ENCODE measurements at places on chromosomes 11 and 22.

GRCh38 chr11:115990004-115990447, 485.8 kb upstream of the CADM1 start:
- DNase-seq, result no peak

DNA sequence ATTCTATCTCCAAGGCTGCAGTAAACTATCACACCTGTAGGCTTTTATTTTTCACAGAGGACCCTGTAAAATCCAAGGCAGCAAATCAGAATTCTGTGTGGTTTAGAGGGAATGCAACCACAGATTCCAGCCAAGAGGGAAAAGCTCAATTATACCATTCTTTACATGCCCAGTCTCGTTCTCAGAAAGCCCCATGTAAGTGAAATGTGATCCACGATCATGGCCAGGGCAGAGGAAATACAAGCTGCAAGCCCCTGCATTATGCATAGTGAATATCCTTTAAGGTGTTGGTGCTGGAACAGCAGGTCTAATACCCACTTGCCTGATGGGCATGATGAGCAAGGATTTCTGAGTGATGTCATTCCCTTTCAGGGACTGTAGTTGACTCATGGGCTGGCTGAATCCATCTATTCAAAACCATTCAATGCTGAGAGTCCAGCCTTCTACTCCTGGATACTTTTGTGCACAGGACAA, 198.7 kb upstream of the MTMR2 start:
- DNase-seq, result peak; percentile 79

GRCh38 chr11:23405350-23405937, 545.2 kb upstream of the CCDC179 start:
- DNase-seq, result no peak

- no peak for DNase-seq
Observed at GRCh38 chr11:36148701-36149100, 140.5 kb downstream of the COMMD9 start.

- DNase-seq, result no peak
Observed at GRCh38 chr11:44301564-44302271, 8.2 kb downstream of the ALX4 start.

DNA sequence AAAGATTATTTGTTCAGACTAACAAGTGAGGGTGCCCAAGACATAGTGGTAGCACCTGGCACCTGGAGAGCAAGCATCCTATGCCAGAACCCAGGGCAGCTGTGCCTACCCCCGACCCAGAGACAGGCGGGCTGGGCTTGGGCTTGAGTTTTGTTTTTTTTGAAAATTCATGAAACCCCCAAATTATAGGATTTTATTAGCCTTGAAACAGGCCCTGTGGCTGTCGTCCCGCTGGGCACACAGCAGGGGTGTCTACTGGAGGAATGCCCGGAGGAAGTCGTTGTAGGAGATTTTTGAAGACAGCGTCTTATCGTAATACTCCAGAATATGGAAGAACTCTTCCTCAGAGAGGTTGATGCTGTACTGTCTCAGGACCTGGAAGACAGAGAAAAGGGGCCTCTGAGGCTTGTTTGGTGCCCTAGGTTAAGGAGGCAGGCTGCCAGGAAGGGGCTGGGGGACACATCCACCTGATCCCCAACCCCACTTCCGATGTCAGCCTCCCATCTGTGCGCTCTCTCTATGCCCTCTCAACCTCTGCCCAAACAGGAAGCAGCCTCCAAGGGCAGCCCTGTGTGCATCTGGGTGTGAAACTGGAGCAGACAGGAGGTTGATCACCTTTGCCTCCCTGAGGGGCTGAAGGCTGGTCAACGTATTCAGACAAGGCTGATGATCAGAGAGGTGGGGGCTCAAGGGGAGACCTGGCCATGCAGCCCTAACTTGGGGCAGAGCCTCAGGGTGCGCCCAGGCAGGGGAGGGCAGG, 117.0 kb downstream of the MPPED1 start:
- no peak for DNase-seq

- no peak for DNase-seq
Observed at GRCh38 chr11:59271247-59271755, 58.6 kb upstream of the MPEG1 start.

GRCh38 chr11:359181-359714, 10.1 kb upstream of the B4GALNT4 start:
- peak; percentile 20 for DNase-seq

DNA sequence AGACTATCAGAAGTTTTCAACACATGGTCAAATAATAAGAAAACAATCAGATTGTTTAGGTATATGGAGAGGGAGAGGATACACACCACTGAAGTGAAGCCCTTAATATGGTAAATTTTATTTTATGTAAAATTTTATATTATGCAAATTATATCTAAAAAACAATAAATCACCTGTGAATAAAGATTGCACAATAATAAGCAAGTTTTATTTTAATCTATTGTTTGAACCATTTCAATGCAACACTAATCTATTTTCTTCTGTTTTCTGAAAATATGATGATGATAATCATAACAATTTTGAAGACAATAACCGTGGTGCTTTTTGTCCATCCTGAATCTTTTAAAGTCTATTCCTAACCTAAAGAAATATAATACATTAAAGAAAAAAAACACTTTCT, 1473.5 kb upstream of the TENM4 start:
- no peak for DNase-seq

DNA sequence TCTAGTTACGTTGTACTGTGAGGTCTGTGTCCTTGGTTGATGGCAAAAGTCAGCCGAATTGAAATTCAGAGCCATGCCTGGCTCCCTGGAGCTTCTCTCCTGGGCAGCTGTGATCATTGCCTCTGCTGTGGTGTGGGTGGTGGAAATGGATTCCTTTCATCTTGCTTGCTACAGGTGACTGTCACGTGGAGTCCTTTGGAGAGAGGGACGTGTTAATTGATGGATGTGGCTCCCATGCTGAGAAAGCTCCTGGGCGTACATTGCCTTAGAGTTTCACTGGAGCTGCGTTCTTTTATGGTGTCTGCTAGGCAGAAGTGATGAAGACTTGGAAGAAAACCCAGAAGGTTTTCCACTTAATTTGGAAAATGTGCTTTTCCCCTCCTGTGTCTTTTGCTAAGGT, 41.9 kb upstream of the PPP6R3 start:
- DNase-seq, result no peak

DNA sequence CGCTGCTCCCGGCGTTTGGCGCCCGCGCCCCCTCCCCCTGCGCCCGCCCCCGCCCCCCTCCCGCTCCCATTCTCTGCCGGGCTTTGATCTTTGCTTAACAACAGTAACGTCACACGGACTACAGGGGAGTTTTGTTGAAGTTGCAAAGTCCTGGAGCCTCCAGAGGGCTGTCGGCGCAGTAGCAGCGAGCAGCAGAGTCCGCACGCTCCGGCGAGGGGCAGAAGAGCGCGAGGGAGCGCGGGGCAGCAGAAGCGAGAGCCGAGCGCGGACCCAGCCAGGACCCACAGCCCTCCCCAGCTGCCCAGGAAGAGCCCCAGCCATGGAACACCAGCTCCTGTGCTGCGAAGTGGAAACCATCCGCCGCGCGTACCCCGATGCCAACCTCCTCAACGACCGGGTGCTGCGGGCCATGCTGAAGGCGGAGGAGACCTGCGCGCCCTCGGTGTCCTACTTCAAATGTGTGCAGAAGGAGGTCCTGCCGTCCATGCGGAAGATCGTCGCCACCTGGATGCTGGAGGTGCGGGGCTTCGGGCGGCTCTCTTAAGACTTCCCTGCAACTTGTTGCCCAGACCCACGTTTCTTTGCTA, at the start of gene CCND1:
TSS of gene CCND1 (plus strand) at position 162 of the 587 bp plus-strand sequence. CDS start at position 320, 158 bp downstream.
- peak; percentile 61 for DNase-seq

DNA sequence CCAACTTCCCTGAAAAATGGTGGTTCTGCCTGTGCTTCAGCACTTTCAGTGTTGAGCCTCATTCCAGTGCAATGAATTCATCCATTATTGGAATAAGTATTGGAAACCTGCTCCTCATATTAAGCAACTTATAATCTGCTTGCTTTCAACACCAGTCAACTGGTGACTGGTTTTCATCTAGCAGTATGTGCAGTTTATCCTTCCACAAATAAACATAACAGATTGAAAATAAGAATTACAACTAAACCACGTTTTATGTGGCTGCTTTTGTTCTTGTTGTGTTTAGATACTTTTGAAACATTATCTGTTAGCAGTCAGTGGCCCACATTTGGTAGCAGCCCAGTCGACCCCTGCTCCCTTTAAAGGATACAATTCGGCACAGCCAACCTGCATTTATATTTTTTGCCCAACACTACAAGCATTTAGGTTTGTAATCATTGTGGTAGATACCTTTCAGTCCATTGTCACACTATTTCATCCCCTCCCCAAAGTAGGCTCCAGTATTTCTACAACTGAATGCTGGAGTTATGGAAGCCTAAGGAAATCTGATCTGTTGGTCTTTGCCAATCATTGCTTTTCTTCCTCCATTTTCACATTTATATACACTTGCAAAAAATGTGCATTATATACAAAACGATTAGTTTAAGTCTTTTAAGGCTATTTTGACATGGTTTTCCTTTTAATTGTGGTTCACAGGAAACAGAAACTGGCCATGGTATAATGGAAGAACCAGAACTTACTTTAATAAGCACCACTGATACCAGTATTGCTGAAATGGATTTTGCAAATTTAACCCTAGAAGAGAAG, 13.1 kb downstream of the TAF1D start:
- no peak for DNase-seq

GRCh38 chr11:68002575-68002937, 1.3 kb downstream of the UNC93B1 start:
- no peak for DNase-seq

DNA sequence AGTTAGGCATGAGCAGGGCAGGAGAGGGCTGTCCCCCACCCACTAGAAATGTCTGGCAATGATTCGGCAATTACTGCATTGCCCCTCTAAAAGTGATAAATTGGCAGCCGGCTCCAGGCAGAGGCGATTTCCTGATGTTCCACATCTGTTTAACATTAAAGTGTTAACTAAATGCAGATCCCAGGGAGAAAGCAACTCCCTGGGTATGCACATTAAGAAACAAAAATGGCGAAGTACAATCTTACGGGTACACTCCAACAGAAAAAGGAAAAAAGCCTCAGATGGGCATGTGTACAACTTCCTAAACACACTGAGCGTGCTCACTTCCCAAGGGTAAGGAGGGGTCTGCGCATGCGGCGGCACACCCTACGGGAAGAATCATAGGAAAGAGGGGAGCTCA, 314.4 kb downstream of the CASP12 start:
- no peak for DNase-seq

DNA sequence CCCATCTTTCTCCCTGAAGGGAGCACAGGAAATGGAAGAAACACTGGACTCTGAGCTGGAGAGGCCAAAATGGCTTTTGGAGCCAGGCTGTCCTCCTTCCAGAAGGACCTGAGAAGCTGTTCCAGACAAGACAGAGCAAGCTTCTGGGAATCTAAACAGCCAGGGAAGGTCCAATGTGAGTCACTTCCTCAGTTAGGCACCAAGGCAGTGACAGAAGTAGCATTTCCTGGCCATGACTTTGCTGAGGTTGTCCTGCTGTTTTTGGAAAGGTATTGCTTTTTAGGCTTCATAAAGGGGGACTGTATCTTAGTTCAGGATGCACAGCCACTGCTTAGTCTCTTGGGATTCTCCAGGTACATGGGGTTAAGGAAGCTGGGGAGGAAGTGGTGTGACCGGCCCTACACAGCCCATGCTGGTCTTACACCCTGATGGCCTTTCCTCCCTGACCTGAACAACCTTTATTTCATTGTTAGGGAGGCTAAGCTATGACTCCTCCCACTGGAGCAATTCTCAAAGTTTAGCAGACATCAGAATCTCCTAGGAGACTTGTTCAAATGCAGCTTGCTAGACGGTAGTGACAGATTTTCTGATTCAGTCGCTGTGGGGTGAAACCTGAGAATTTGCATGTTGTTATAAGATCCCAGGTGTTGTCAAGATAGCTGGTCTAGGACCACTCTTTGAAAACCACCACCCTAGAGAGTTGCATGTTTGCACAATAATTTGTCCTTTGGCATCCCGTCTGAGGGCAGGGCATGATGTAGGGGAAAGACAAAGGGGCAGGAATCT, 6.8 kb upstream of the INSC start:
- no peak for DNase-seq

DNA sequence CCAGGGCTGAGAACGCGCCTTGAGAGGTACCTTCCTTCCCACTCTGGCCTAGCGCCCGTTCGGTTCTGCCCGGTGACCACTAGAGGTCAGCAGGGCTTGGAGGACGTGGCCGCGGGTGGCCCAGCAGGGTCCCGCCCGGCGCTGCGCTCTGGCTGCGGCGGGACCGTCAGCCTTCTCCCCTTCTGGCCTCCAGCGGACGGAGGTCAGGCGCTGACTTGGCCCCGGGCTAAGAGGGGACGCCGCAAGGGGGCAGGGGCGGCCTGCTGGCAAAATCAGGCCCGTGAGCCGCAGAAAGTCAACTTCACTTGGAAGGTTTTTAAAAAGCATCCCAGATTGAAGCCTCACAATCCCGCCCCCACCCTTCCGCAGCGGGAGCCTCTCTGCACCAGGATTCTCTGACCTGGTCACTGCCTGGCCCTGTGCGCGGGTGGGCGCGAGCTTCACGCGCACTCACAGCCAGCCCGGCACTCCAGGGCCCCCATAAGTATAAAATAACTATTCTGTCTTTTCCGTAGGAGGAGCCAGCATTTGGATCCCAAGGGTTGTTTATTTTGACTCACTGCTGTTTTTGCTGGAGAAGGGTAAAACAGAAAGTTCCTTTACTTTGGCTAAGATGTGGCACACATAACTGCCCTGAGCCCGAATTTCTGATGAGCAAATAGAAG, 23.2 kb upstream of the ZBTB16 start:
- DNase-seq, result no peak

DNA sequence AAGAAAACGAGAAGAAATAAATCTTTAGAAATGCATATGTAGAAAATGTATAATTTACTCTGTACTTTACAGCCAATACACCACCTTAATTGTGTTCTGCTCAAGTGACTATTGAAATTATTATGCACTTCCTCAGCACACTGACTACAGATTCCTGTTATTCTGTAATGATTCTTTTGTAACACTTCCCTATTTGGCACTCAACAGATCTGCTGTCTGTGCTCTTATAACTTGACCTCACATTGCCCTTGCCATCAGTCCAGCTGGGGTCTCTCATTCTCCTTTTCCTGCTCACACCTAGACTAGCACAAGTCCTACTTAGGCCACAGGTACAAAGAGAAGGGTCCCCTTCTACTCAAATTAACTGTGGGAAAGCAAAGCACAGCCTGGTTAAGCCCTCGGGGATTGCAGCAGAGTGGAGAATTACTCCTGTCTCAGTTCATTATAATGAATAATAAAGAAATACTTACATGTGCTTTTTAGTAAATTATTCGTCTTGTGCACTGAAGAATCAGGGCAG, 860.4 kb downstream of the OPCML start:
- DNase-seq, result no peak

- DNase-seq, result no peak
Observed at GRCh38 chr11:20158597-20159257, 1.5 kb downstream of the DBX1 start.

DNA sequence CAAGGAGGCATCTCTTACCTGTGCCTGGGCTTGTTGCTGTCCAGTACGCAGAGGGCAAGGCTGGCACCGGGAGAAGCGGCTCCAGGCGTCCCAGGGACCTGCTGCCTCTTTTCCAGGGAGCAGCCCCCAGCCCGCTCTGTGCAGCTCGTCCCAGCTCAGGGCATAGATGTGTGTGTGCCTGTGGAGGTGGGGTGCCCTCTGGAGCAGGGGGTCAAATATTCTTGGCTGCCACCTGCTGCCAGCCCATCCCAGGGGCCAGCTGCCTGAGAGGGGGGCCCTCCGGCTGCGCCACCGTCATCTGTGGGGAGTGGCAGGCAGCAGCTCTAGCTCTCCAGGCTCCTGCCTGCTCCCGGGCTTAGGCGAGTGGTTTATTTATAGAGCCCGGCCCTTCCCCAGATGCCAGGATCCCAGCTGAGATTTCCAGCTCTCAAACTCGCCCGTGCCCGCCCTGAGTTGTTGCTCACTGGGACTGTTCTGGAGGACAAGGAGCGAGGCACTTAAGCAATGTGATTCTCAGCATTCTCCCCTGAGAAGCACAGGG, 87.5 kb downstream of the RTL6 start:
- DNase-seq, result no peak

Measured in epithelial cell of prostate (primary cell).